ENCODE measurements at places on chromosomes 11 and 22. TPM values are rescaled to one million over a fixed set of nuclear protein-coding genes. Genes with fewer than 3 reads are reported as not detected.

GRCh38 chr22:44574057-44574639, 76.1 kb upstream of the RTL6 start:
- no peaks in the 10 kb centered on the region for H3K4me1 ChIP-seq
- peak; percentile 88 for DNase-seq
- no peaks in the 10 kb centered on the region for H3K36me3 ChIP-seq
- no peak overlapping the region for H3K27ac ChIP-seq

DNA sequence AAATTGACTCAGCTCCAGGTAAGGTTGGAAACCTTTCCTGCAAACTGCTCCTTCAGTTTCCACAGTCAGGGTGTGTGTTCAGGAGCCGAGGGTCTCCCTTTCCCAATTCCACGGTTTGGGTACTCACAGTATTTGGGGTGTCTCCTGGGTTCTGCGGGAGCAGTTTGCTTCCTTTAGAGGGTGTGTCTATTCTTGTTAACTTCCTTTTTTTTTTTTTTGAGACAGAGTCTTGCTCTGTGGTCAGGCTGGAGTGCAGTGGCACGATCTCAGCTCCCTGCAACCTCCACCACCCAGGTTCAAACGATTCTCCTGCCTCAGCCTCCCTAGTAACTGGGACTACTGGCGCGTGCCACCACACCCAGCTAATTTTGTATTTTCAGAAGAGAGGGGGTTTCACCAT, 251.4 kb downstream of the LUZP2 start:
- H3K4me1 ChIP-seq: no peaks in the 10 kb centered on the region
- H3K36me3 ChIP-seq: no peaks in the 10 kb centered on the region
- H3K27ac ChIP-seq: no peak overlapping the region
- no peaks in the 10 kb centered on the region for H3K27me3 ChIP-seq

- no peaks in the 10 kb centered on the region for H3K27me3 ChIP-seq
- peaks cover 64% of the 10 kb centered on the region for H3K4me1 ChIP-seq
- DNase-seq: no peak
- peaks cover 32% of the 10 kb centered on the region for H3K36me3 ChIP-seq
- peak overlapping the region; percentile 92 for H3K27ac ChIP-seq
These were observed 1.3 kb downstream of the DDB1 start for GRCh38 chr11:61331651-61332050.

The MMP13 gene
- not detected for total RNA-seq

The C11orf42 gene
- total RNA-seq: not detected

GRCh38 chr11:34647532-34647931, 26.6 kb downstream of the EHF start:
- H3K36me3 ChIP-seq: no peaks in the 10 kb centered on the region
- H3K27me3 ChIP-seq: no peaks in the 10 kb centered on the region
- no peak overlapping the region for H3K4me3 ChIP-seq

- DNase-seq: no peak
- H3K27me3 ChIP-seq: no peaks in the 10 kb centered on the region
- no peak overlapping the region for H3K4me3 ChIP-seq
- peaks cover 15% of the 10 kb centered on the region for H3K4me1 ChIP-seq
- no peak overlapping the region for H3K27ac ChIP-seq
These were observed 154.3 kb downstream of the CACNA1I start for GRCh38 chr22:39724857-39725256.

DNA sequence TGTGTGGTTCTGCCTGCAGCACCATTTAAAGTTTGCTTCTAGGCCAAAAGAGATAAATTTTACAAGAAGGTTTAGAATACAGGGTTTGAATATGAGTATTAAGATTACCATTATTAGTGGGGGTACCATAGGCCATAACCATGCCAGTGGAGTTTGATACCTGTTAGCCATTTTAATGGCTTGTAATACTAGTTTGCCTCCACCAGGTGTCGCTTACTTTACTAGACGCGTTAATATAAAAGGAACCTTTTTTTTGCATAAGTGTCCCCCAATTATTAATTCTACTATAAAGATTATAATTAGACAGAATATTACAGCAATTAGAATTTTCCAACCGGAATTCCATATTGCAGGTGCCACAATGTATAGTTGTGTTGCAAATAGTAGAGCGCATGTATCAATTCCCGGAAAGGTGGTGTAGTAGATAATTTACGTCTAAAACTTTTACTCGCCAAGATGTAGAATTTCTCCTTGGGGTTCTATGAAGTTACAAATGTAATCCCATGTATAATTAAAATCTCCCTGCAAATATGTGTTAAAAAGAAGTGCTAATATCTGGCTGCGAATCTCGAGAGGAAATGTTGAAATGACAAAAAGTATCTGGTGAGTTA, 16.1 kb downstream of the MS4A6E start:
- no peaks in the 10 kb centered on the region for H3K36me3 ChIP-seq
- no peak for DNase-seq
- no peaks in the 10 kb centered on the region for H3K4me1 ChIP-seq
- H3K4me3 ChIP-seq: no peak overlapping the region
- no peaks in the 10 kb centered on the region for H3K27me3 ChIP-seq

The SYT7 gene
- 0.89 TPM for total RNA-seq

The TPBGL gene
- 3.7 TPM for total RNA-seq

- no peak overlapping the region for H3K4me3 ChIP-seq
- DNase-seq: no peak
- H3K27ac ChIP-seq: no peak overlapping the region
- H3K4me1 ChIP-seq: peaks cover 11% of the 10 kb centered on the region
- H3K36me3 ChIP-seq: no peaks in the 10 kb centered on the region
These were observed 15.0 kb upstream of the CYP2R1 start for GRCh38 chr11:14906993-14907392.

- no peaks in the 10 kb centered on the region for H3K36me3 ChIP-seq
- H3K4me3 ChIP-seq: no peak overlapping the region
- peaks cover under 1% of the 10 kb centered on the region for H3K27me3 ChIP-seq
- DNase-seq: no peak
- H3K4me1 ChIP-seq: no peaks in the 10 kb centered on the region
- no peak overlapping the region for H3K27ac ChIP-seq
These were observed 24.0 kb upstream of the ABCC8 start for GRCh38 chr11:17500673-17501072.

The ELF5 gene
- not detected for total RNA-seq

DNA sequence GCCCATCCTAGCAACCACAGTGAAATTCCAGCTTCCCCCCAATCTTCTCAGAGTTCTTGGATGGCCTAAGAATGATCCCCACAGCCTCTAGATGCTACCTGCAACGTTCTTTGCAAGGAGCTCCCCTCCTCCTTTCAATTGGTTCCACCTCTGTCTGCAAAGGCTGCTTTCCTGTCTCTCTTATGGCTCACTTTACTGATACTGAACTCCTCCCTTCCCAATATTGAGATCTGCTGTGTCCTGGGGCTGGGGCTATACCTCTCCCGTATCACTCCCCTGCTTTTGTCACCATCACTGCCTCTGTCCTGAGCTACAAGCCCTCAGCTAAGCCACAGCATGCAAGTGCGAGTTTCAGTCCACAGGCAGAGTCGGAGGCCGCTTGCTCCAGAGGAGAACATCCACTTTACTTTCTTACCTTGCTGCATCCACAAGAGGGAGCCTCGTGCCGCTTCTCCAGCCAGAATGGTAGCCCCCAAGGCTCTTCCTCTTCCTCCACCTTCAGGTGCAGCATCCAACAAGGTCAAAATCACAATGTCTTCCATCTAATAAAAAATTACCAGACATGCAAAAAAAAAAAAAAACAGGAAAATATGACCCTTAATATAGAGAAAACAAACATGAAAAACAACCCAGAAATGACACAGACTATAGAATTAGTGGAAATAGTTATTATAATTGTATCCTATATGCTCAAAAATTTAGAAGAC, 48.6 kb upstream of the TMEM45B start:
- no peak overlapping the region for H3K4me3 ChIP-seq
- DNase-seq: peak; percentile 2
- no peak overlapping the region for H3K27ac ChIP-seq
- no peaks in the 10 kb centered on the region for H3K4me1 ChIP-seq
